HL-60 (cell line): ENCODE measurements at places on chromosomes 4 and X.

DNA sequence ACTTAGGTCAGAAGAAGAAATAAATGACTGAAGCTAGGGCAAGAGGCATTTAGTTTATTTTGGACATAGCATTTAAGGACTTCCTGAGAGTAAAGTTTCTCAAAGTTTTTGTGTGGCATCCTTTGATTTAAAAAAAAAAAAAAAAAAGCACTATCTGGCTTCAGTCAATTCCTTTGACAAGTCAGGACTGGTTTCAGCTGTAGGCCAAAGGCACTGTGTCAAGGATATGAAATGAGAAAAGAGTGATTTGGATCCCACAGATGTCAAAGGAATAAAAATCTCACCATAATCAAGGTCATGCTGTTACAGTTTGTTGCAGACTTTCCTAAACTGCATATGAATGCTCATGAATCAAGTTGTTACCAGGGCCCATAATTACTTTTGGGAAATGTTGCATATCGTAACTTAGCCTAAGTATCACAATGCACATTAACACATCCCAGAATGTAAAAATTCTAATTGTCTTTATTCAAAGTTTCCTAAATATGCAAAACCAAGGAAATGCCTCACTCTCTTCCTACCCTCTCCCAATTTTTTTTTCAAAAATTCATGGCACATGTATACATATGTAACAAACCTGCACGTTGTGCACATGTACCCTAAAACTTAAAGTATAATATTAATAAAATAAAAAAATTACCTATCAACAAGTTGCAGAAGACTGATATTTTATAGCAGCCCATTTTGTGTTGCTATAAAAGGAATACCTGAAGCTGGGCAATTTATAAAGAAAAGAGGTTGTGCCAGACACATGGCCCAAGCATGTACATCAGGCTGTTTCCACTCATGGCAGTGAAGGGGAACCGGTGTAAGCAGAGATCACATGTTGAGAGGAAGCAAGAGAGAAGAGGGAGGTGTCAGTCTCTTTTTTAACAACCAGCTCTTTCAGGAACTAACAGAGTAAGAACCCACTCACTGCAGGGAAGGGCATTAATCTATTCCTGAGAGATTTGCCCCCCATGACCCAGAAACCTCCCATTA, 33.7 kb upstream of the ADAMTS3 start:
- no peak for DNase-seq

- no peak for DNase-seq
Observed at GRCh38 chr4:11590132-11590531, 161.4 kb upstream of the HS3ST1 start.

DNA sequence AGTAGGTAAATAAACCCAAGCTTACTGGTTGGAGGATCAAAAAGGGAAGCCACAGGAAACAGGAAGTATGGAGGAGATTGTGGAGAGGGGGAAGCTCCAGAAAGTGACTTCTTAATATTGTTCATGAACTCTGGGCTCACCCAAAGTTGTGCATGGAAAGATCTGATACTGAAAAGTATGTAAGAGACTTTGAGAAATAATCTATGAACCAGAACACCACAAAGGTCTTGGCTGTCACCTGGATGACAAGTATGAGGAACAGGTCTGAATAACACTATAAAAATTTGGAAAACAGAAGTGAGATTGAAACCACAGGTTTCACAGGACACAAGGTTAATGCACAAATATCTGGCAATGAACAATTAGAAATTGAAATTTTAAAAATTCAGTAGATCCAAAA, 567.4 kb downstream of the INPP4B start:
- DNase-seq, result no peak

DNA sequence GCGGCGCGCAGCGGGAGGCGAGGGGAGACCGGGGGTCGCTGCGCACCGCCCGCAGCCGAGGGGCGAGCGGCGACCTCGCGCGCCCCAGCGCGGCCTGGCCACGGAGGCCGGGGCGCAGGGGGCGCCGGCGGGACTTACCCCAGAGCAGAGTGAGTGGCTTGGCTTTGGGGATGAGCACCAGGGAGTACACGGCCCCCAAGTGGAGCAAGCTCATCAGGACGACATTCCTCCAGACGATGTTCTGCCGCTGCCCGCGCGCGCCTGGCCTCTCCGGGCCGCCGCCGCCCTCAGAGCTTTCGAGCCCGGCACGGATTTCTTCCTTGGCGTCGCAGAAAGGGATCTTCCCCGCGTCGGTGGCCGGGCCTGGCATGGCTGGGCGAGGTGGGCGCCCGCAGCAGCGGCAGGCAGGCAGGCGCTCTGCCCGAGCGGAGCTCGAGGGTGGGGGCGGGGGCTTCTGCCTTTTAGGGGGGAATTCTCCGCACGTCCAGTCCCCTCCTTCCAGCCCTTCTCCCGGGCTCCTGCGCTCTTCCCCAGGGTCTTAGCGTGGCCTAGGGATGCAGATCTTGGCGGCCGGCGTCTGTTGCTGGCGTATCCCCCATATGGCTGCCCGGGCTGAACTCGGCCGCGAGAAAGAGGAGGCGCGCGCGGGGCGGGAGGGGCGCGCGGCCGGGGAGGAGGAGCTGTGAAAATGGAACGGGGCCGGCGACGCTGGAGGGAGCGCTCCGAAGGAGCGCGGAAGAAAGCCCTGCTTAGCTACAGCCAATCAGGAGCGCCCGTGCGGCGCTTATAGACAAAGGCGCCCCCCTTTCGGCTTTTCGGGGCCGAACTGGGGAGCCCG, at the start of gene SCD5:
SCD5 (minus strand) TSS at position 629 of the 838 bp plus-strand sequence; CDS start at position 370, 259 bp downstream.
- peak; percentile 8 for DNase-seq

DNA sequence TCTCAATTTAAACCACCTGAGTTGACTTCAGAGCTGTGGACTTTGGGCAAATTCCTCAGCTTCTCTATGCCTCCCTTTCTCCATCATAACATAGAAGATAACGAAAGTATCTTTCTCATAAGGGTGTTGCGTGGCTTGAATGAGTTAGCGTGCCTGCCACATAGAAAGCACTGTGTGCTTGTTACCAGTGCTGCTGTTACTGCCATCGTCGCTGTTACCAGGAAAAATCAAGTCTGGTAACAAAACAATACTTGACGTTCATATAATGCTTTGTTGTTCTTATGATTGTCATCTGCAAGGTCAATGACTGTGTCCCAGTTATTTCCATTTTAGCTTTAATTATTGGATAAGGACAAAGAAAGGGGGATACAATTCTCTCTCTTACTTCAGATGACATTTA, 64.4 kb downstream of the DDX60L start:
- DNase-seq, result no peak

DNA sequence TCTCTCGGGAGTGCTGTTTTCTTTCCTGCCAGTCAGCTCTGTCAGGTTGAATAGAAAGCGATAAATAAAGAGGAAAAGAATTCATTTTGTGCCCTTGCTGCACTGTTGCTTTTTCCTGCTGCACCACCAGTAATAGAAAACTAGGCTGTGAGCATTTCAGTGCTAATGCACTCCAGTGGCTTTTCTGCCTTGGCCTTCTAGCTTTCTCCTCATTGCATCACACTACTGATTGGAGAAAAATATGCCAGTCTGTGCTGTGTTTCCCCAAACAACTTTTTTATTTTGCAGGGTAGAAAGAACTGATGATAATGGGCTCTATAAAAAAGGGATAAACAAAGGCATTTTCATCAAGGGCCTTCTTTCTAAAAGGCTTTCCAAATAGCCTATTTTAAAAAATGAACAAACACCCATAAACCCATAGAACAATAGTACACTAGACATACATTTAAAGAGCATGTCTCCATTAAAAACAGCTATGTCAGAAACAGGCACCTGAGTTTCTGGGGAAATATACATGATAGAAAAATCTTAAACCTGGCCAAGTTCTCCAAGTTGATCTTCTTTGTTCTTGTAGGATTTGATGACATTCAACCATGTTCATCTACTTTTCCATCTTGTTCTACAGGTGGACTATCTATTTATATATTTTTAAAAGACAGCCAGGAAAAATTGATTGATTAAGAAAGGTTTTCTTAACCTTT, 86.3 kb downstream of the GPRIN3 start:
- DNase-seq, result no peak

DNA sequence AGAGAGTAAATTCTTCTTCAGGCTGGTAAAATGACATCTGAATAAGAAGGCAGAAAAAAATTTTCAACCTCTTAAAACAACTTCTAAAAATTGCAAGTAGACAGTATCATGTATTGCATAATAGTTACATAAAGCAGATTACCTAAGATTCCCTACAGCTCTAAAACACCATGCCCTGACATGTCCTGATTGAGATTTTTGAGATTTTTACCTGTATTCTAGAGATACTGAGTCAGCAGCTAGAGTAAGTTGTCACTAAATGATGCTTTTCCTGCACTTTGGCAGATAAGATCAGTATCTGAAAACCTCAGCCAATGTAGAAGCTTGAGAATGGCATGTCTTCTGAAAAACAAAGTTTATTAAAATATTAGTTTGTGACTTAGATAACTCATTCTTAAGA, 713.6 kb downstream of the CCSER1 start:
- DNase-seq, result no peak

DNA sequence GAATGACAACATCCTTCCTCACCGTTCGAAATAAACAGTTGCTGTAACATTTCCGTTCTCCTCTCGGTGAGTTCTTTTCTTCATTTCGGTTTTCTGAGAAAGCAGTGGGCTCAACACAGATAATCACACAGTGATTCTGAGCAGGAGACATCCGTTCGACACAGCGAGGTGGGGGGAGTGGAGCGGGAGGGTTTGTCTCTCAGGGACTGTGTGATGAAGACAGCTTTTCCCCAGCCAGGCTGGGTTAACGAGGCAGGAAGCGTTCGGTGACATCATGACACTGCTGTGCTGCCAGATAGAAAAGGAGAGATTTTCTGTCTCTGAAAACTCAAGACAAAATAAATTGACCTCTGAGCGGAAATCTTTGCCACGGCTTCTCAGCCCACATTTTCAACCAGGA, 119.3 kb downstream of the CRLF2 start:
- no peak for DNase-seq

DNA sequence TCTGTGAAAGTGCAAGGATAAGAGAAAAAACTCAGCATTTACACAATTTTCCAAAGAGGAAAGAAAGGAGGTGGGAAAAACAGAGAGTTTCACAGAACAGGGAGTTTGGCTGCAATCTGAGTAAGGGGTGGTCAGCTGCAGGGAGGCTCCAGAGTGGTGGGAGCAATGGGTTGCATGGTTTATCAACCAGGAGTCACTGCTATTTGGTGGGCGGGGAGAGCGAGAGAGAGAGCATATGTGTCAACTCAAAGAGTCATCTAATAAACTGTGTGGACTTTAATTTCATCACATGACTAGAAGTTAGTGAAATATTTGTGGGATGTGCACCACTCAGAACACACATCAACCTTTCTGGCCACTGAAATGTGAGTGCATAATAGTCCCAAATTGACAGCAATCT, 94.6 kb downstream of the FAM13A start:
- no peak for DNase-seq

- no peak for DNase-seq
Observed at GRCh38 chr4:17788956-17789355, 7.5 kb upstream of the FAM184B start.

- DNase-seq, result no peak
Observed at GRCh38 chrX:21375708-21376009, 1.4 kb downstream of the CNKSR2 start.

DNA sequence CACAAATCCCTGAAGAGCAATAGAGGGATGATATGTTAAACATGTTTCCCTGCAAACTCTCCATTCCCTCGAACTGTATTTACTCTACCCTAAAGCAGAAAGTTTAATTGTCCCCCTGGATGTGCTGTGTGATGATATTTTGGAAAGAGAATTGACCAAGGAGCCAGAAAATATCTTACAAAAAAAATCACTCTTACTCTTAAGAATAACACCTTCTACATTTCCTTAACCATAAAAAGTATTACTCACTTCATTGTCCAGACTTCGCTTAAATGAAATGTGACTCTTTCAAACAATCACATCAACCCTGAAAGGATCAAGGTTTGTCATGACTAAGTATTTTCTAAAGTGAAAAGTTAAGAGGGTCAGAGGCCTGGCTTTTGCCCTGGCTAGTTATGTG, 49.0 kb upstream of the EGFL6 start:
- no peak for DNase-seq

GRCh38 chr4:23365086-23365485, 524.8 kb downstream of the PPARGC1A start:
- no peak for DNase-seq

DNA sequence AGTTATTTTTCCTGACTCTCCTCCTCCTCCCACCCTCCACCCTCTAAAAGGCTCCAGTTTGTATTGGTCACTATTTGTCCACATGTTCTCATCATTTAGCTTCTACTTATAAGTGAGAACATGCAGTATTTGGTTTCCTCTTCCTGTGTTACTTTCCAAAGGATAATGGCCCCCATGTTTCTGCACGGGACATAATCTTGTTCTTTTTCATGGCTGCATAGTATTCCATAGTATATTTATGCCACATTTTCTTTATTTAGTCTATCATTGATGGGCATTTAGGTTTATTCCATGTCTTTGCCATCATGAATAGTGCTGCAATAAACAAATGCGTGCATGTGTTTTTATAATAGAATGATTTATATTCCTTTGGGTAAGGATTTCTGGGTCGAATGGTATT, 167.3 kb upstream of the GRID2 start:
- DNase-seq, result no peak

DNA sequence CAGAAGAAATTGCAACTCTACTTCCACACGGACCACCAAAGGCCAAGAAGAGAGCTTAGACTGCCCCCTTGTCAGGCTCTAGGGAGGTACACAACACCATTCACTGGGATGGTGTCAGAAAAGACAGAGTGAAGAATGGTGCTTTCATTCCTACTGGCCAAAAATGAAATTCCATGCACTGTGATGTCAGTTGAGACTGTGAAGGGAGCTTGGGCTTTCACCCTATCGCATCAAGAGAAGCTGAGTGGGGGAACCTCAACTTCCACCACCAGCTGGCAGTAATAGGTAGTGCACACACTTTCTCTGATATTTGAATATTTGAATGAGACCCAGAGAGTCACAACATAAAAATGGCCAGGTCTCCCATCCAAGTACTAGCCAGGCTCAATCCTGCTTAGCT, 65.9 kb downstream of the ZNF711 start:
- no peak for DNase-seq

GRCh38 chr4:140726776-140727500, 29.2 kb downstream of the TBC1D9 start:
- no peak for DNase-seq

DNA sequence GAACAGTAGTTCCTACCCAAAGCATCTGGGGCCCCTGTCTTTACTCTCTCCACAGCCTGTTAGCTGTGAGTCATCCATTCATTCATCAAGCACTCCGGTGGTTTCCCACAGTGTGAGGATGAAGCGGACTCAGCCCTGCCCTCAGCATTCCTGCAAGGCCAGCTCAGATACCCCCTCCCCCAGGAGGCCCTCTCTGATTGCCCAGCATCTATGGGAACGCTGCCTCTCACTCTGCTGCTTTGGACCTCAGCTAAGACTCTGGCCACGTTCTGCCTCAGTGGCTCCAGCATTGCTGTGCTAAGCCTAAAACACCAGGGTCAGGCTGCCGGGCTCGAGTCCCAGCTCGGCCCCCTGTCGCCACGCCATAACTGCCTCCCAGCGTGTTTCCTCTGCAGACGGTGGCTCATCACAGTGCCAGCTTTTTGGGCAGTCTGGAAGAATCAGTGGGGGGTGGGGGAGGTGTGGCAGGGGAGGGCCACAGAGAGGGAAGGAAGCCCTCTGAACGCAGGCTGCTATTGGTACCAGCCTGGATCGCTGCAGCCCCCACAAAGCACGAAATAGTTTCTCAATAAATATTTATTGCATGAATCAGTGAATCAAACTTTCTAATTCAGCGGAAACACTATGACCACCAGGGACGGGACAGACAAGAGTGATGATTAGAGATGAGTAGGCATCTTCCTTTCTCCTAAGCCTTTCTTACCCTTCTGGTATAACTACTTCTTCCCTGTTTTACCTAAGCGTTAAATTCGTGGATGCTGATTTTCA, 74.4 kb downstream of the SORCS2 start:
- no peak for DNase-seq

GRCh38 chrX:1609762-1610161, 5.1 kb upstream of the ASMT start:
- no peak for DNase-seq

- DNase-seq, result no peak
Observed at GRCh38 chrX:112081781-112082652, 559 bp downstream of the TRPC5 start.
